Fibroblast of villous mesenchyme (primary cell): ENCODE measurements at places on chromosomes 5 and 9. TPM values are rescaled to one million over a fixed set of nuclear protein-coding genes. Genes with fewer than 3 reads are reported as not detected.

DNA sequence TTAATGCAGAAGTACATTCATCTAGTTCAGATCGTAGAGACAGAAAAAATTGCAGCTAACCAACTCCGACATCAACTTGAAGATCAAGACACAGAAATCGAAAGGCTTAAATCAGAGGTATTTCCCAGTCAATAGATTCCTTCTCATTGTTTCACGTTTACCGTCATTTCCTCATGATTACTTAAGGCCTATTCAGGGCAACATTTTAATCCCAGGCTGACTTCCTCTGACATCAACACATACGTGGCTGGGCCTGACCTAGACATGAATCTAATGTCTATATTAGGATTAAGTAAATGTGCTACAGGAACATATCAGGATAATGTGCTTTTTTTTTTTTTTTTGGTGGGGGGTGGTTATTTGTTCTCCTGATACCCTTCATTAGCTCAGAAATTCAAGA, 107.9 kb downstream of the RASGRF2 start:
- DNase-seq: peak; percentile 17

NR2F1 gene
- 29.8 and 68.3 TPM in 2 replicates for total RNA-seq

ALDOB gene
- not detected in 2 replicates for total RNA-seq

TGFBI gene
- total RNA-seq: 281 and 496 TPM in 2 replicates

- peak; percentile 99 for DNase-seq
Measured at GRCh38 chr9:137200311-137201204, at the start of gene TPRN. TPRN (minus strand) TSS chr9:137200741; CDS start chr9:137200711, 30 bp downstream.

- no peak for DNase-seq
Measured at GRCh38 chr5:157323107-157323706, 57.3 kb downstream of the CYFIP2 start.

SMAD5 gene
- total RNA-seq: 53.5 and 85.1 TPM in 2 replicates

STPG3 gene
- total RNA-seq: not detected in 2 replicates

IL13 gene
- total RNA-seq: not detected in 2 replicates

DNA sequence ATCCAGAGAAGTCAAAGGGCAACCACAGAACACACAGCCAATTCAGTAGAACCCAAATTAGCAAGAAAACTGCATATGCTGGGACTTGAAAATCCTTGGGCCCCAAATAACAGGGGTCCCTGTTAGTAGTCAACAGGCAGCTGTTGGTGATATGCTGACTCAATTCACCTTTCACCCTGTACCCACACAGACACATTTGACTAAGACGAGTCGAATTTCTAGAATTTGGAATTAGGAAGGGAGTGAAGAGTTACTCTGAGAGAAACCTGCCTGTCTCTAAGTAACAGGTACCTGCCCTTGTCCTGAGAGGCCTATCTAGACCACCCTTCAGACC, 821 bp upstream of the VCP start:
- DNase-seq: no peak

GRCh38 chr9:79353856-79354520, 217.8 kb upstream of the TLE4 start:
- DNase-seq: no peak

DNA sequence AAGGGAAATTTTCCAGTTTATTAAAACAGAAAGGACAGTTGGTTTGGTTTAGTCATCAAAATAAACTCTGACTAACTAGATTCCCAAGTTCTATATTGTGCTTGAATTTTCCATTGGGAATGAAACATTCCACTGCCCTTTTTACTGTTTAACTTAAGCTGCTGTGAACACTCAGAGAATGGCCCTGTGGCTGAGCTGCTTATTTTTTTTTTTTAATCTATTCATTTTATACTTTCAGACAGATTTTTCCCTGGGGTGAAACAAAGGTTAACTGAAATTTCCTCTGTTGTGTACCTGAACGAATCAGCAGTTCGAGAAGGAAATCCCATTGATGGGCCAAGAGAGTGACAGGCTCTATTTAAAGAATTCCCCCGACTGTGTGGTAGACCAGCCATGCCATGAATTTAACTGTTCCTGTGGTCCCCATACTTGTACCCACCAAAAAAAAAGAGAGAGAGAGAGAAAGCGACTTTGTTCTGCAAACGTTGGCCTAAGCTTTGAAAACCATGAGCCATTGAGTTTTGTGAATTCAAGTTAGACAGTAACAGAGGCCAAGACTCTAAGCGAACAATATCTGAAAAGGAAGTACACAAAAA, 138.7 kb upstream of the GRHPR start:
- no peak for DNase-seq
